Fibroblast of skin of left quadriceps (primary cell): ENCODE measurements at places on chromosomes 5 and 9.
A peak's percentile ranks its signal among the peaks of the same experiment; 100 is the strongest.

DNA sequence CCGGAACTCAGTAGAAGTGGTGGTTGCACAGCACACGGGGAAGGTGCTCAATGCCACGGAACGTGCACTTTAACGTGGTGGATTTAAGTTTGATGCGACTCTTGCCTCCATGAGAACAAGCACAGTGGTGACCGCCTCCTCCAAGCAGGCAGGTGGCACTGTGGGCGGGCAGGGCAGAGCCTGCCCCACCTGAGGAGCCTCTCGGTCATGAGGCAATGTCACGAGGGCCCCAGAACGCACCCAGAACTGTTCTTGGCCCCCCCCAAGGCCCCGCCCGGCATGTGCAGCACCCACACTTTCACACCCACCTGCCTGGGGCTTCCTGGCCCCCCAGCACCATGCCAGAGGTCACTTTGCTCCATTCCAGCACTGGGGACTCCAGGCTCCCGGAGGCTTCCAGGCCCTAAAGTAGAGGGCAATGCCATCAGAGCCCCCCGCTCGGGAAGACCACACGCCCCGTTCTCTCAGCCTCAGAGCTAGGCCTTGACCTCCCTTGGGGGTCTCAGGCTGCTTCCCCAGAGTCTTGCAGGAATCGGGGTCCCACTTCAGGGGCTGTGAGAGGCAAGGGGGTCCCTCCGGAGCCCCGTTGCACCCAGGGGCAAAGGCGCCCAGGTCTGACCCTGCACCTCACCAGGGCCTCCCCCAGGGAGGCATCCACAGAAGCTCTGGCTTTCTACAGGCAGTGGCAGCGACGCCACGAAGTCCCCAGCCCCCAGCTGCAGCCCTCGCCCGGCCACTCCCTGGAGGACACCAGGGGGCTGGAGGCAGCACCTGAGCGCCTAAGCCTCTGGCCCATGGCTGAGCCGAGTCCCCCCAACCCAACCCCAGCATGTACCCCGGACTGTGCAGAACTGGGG lies 14.0 kb downstream of the CCDC187 start:
- DNase-seq = no peak

GRCh38 chr5:155954701-155955445 lies 372.1 kb upstream of the SGCD start:
- DNase-seq = peak; percentile 57

DNA sequence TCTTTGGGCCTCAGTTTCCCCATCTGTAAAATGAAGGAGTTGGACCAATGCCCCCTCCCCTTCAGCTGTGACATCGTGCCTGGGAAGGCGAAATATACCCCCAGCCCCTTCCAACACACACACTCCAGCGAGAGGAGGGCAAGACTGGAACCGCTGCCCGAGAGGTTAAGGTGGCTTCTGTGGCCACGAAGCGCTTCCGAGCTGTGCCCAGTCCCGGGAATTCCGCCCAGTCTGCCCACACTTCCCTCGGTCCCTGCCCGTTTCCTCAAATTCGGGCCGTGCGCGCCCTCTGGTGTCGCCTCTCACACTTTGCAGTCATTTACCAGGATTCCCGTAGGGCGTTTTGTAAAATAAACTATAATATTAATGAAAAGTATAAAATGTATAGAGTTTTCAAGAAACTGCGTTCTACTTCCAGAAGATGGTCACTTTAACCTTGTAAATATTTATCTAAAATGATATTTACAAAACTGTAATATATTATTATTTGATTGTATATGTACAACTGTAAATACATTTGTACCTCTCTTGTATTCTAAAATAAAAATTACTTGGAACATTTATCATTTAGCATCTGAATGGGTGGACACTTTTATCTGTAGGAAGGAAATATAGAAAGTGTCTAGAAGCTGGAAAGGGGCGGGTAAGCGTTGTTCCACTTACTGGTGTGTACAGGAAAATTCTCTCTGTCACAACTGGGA lies 11.0 kb upstream of the EXOSC2 start:
- peak; percentile 29 for DNase-seq

- no peak for DNase-seq
Measured at GRCh38 chr5:171997011-171997410, 9.4 kb downstream of the FBXW11 start.

DNA sequence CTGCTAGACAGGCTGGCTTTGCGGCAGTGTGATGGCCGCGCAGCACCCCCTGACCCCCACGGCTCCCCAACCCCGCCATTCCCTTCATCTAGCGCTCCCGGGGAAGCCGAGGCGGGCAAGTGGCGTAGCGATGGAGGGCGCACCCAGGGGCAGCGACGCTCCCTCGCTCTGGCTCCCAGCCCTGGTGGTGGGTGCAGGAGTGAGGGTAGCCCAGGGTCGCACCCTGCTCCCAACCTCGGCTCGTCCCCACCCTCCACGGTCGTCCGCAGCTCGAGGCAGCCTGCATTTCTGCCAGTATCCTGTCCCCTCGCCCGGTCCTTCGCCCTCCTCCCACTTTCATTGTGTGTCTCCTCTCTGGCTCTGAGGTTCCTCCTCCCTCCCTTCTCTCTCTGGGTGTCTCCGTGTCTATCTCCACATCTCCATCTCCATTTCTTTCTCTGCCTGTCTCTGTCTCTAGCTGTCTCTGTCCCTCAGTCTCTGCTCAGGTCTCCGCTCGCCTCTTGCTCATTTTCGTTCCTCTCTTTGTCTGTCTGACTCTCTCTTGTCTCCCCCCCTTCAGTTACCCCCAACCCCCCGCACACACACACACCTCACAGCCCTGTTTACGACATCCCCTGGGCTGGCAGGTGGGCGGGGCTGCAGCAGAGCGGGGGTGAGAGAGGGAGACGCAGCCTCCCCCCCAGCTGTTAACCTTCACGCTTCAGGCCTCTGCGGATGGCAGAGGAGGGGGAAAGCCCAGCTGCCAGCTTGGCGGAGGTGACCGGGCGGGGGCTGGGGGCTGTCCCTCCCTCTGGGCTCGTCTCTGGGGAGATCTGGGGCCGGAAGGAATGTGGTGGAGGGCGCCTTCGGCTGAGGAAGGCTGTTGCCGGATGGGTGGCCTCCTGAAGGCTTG lies 48.7 kb upstream of the PSD2 start:
- DNase-seq = no peak

DNA sequence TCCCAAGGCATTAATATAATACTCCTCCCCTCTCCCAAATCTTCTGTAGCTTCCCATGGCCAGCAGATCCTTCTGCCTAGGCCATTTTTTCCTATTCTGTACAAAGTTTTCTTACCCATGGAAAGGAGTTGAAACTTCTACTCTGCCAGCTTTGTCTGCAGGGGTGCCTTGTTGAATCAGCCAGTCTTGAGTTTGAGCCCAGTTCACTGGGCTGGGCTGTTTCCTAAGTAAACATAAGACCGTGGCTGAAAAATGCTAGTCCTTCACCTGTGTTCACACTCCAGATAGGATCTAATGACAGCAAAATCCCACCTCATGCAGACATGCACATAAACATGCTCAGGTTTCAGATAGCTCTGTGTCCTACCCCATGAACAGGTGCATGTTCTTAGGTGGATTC lies 10.4 kb downstream of the TEX48 start:
- no peak for DNase-seq
